Caco-2 (cell line): ENCODE measurements at places on chromosomes 7 and 10.

- DNase-seq = no peak
Measured at GRCh38 chr7:133748443-133749407, 378.4 kb upstream of the LRGUK start.

GRCh38 chr10:116845823-116846222 is 3.5 kb upstream of the ENO4 start:
- DNase-seq = no peak

DNA sequence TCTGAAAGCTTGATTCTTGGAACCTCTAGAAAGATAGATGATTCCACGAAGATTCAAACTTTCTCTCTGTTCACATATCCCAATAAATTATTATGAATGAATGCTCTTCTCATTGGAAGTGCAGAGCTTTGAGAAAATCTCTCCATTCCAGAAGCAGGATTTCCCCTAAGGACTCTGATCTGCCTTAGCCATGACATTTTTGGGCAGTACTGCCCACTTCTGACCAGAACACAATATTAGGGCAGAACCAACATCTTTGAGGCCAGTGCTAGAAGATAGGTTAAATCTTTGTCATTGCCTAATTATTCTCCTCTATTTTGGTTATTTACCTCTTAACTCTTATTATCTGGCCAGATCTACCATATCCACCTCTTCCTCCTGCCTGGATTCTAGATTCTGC is 49.9 kb downstream of the ARMC3 start:
- no peak for DNase-seq

- DNase-seq = peak; percentile 20
Measured at GRCh38 chr10:86255405-86256251, 111.0 kb downstream of the GRID1 start.

DNA sequence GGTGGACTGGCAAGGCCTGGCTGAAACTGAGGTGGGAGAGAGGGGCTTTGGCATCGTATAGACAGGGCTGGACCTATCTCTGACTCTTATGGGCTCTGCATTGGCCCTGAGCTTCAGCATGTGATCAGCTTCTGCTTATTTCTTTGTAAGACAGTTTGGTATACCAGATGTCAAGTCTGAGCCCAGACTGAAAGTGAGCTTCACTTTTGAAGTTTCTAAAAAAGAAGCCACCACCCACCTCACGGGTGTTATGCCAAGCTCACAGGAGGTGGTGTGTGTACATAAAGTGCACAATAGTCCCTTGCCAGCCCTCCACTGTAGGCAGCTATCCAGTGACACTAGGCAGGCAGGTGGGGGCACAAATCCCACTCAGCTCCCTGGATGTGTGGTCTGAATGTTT is 68.7 kb upstream of the SEPHS1 start:
- no peak for DNase-seq

DNA sequence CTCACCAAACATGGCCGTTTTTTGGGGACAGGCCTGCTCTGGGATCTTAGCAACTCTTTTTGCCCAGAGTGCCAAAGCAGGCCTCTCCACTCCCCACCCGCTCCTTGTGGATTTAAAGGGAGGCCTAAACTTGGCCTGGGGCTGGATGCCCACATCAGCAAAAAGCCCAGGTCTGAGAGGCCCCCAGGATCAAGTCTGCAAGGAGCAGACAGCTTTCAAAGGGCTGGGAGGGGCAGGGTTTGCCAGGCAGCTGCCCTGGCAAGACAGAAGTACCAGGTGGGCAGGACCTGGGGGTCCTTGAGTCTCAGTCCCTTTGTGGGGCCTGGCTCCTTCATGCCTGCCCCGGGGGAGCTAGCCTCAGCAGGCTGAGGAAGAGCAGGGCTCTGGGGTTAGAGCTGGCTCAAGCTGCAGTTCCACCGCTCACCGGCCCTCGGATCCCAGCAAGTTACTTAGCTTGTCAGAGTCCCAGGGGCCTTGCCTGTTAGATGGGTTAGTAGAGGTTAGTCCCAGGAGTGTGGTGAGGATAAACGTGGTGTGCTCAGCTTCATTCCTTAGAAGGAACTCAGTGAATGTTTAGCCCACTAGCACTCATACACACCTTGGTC is 56.2 kb downstream of the ARHGAP22 start:
- no peak for DNase-seq

DNA sequence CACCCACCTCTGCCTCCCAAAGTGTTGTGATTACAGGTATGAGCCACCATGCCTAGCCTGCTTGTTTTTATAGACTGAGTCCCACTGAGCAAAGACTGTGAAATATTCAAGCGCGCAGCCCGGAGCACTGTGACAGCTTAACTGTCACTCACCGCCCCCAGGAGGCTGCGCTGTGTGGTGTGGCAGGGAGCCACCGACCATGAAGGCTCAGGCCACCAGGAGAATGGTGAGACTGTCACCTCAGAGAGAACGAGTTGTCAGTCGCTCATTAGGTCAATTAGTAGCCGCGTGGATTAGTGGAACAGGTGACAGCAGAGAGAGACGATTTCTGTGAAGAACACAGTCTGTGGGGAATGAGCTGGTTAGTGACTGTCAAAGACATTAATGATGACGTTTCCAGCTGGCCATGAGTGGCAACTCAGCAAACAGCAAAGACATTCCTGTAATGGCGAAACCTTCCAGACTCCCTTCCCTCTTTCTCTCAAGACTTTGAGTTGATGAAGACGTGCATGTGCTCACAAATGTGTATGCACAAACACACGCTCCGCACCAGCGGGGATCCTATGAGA is 64.5 kb downstream of the CYCS start:
- no peak for DNase-seq

DNA sequence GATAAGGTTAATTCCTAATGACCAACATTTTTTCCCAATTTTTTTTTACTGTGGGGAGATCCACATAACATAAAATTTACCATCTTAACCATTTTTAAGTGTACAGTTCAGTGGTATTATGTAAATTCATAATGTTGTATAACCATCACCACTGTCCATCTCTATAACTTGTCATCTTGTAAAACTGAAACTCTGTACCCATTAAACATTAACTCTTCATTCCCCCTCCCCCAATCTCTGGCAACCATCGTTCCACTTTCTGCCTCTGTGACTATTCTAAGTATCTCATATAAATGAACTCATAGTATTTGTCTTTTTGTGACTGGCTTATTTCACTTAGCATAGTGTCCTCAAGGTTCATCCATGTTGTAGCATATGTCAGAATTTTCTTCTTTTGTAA is 46.0 kb upstream of the HPS1 start:
- DNase-seq = no peak

DNA sequence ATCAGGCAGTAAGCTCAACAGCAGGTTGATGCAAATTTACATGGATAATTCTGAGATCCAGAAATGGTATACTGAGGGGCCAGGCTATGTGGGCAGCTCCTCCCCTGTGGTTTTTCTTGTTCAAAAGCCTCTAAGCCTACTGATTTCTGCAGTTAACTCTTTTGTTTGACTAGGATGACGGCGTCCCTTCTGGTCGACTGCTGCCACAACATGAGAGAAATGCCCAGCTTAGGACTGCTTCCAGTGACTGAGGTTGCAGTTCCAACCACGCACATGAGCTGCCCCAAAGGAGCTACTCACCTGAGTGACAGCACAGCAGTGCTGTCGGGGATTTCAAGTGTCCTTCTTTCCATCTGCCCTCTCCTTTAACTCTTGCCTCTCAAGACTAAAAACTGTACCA is 973.0 kb upstream of the GHITM start:
- peak; percentile 28 for DNase-seq

DNA sequence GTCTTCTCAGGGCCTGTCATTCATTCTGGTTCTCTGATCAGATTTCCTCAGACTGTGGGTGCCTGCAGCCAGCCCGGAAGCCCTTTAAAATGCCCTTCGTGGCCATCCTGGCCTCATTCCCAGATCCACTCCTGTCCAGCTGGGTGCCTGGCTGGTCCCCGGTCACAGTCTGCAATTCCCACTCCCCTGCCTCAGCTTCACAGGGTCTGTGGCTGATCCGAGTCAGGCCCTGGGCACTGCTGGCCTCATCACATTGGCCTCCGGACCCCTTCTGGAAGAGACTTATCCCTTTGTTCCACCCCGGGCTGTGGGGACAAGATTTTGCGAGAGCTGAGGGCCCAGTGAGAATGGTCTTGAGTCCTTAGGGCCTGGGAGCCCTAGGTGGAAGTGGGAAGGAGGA is 12.1 kb downstream of the DOCK1 start:
- no peak for DNase-seq

- peak; percentile 59 for DNase-seq
Measured at GRCh38 chr10:101725296-101726114, 30.5 kb upstream of the FBXW4 start.
